Cortex of kidney (tissue), 1 donor: ENCODE measurements at places on chromosomes 6 and 20.

- DNase-seq: no peak
Observed at GRCh38 chr6:39599973-39600372, 125.2 kb downstream of the KIF6 start.

DNA sequence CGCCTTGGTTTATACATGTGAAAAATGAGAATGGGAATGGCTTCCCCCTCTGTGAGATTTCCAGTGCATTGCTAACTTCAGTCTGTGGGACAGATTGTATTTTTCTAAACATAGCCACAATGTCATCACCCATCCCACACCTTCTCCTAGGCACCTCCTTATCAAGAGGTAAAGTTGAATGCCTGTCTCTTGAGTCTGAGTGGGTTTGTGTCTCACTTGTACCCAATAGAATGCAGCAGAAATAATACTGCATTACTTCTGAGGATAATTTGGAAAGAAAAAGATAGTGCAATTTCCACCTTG is 27.9 kb downstream of the RIN2 start:
- no peak for DNase-seq

GRCh38 chr6:13163161-13163944 is 165.0 kb downstream of the TBC1D7 start:
- DNase-seq: no peak

DNA sequence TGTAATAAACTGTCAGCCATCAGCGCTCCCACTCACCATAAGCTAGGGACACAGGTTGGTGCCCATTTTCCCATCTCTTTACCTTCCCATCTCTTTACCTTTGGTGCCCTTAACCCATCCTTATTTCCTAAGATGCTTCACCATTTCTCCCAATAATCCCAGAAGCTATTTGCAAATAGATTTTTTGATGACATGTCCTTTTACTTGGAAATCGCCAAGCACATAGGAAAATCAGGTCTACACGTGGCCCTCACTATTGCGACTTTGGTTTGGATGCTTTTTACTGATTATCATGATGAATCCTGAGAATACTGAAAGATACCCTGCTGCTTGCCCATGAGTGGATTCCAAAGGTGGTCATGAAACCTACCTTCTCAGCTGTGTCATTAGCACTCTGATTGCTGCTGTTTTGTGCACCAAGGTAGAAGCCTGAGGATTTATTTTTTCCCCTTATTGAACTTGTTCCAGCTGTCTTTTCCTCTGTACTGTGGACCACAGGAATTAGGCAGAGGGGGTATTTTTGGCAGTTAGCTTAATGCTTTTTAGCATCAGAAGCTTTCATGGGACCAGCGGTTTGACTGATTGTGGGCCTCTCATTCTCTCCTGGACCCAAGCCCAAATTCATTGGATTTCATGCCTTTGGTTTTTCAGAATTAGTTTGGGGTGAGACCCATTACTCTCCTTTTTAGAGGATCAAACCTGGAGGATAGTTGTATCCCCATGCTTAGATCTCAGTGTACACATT is 229.6 kb upstream of the RIN2 start:
- no peak for DNase-seq

DNA sequence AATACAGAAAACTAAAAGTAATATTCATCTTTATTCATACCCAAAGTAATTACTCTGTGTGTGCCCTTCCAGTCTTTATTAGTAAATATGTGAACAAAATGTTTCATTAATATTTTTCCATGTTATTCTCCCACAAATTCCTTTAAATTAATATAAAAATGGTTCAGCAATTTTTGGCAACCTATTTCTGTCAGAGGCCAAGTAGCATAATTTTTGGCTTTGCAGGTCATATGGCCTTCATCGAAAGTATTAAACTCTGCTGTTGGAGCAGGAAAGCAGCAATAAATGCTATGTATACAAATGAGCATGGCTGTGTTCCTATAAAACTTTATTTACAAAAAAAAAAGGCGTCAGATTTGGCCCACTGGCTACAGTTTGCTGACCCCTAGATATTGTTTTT is 16.1 kb downstream of the ZC2HC1B start:
- no peak for DNase-seq
